Memory B cell (primary cell): ENCODE measurements at places on chromosomes 7 and 10.
A peak's percentile ranks its signal among the peaks of the same experiment; 100 is the strongest.

- DNase-seq: no peak
These were observed 149.2 kb upstream of the GHITM start for GRCh38 chr10:83990126-83990525.

DNA sequence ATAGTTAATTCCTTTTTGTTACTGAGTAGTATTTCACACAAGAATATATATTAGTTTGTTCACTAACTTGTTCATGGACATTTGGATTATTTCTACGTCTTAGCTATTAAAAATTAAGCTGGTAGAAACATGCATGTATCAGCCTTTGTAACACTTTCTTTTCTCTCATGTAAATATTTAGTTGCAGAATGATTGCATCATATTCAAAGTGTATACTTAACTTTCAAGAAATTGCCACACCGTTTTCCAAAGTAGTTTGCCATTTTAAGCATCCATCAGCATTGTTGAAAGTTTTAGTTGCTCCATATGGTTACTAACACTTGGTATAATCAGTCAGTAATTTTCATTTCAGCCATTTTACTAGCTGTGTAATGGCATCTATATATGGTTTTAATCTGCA is 666.9 kb downstream of the NXPH1 start:
- no peak for DNase-seq

DNA sequence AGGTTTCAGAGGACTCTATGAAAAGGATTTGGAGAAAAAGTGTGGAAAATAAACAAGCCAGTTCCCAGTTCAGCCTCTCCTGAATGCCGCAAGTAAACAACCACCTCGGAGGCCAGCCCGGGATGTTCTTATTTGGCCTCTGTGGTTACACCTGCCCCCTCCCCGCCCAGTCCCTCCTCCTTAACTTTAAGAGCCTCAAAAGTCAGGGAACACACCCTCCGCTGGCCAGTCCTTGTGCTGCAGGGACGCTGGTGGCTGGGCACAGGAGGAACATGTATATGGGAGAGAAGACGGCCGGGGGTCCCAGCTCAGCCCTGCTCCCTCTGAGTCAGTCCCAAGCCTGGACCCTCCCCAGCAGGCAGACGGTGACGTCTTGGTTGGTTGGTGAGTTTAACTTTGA is 6.1 kb downstream of the CHST3 start:
- DNase-seq: no peak

DNA sequence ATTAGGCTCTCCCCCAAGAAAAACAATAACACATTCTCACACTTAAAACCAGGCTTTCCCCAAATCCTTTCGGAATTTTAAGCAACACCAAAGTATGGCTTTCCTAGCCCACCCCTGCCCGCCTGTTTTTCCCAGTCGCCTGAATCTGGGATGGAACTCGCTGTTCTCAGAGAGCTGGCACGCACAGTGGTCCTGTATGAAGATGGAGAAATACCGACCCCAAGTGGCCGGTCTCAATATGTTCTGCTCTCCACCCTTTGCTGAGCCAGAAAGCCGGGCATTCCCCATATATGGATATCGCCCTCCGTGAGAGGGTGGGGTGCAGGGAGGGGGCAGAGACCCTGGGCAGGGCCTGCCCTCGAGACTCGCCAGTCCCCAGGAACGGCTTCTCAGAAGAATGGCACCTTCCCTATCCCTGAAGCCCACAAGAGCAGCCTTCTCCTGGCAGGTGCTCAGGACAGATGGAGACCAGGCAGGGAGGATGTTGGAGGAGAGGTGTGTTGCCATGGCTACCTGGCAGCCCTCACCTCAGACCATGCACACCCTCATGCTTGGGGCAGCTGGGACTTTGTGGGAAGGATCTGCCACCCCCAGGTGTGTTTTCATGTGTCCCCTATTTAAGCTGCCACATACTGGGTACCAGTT is 3.4 kb downstream of the TACR2 start:
- peak; percentile 31 for DNase-seq

DNA sequence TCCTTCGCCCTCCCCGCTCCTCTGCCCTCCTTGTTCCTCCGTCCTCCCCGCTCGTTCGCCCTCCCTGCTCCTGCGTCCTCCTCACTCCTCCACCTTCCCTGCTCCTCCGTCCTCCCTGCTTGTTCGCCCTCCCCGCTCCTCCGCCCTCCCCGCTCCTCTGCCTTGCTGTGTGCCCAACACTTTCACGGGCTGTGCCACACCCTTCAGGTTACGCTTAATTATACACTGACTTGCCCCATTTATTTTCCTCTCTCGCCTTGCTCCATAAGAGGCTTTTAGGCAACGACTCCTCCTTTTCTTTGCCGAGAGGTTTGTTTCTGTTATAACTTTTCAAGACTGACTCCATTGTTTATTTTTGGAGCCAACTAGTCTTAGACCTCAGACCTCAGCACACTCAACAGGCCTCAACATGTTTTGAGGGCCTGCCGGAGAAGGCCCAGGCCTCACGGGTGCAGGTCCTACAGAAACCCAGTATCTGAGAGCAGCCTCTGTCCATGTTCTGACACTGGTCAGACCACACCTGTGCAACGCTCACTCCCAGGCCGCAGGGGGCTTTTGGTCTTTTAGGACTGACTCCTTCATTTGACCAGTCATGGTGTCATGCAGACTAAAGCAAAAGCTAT is 18.2 kb upstream of the PRKAG2 start:
- DNase-seq: no peak
